Activated CD4-positive, alpha-beta T cell treated with anti-CD3 and anti-CD28 coated beads, Interleukin-2, amount 50 U/mL, for 24 hours (primary cell): ENCODE measurements at places on chromosomes 5 and 9.

- no peak for DNase-seq
Measured at GRCh38 chr9:19440823-19441580, 32.2 kb downstream of the ACER2 start.

DNA sequence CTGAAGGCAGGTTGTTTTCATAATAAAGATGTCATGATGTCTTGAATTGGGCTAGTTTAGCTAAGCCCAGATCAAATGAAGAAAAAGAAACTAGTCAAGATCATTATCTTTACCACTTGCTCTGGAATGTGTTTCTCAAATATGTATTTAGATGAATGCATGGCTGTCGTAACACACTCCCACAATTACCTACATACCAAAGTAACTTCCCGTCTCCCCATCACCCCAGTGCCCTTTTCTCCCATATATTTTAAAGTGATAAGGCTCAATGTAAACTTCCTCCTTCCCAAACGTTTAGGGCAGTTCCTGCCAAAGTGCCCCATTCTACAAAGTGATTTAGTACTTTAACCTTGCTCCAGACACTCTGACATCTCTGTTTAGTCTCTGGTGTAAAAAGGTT lies 61.4 kb downstream of the SLC1A3 start:
- DNase-seq = no peak

GRCh38 chr5:146047396-146047795 lies 58.0 kb downstream of the PLAC8L1 start:
- DNase-seq = no peak

DNA sequence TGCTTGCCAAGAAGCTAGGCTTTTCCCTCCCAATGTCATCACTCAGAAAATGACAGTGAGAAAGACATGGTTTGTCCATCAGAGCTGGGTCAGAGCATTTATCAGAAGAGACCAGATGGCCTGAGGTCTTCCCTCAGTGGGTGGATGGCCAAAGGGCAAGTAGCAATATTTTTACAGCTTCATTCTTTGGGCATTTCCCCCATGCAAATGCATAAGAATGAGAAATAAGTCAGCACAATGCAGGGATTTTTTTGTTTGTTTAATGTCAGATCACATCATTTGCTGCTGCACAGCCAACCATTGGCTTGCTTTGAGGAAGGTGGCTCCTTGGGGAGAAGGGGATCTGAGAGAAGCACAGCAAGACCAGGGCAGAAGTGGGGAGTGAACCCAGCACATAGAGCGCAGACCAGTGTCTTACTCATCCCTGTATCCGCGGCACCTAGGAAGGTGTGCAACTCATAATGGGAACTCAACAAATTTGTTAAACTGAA lies 209.6 kb downstream of the SEMA6A start:
- DNase-seq = no peak

DNA sequence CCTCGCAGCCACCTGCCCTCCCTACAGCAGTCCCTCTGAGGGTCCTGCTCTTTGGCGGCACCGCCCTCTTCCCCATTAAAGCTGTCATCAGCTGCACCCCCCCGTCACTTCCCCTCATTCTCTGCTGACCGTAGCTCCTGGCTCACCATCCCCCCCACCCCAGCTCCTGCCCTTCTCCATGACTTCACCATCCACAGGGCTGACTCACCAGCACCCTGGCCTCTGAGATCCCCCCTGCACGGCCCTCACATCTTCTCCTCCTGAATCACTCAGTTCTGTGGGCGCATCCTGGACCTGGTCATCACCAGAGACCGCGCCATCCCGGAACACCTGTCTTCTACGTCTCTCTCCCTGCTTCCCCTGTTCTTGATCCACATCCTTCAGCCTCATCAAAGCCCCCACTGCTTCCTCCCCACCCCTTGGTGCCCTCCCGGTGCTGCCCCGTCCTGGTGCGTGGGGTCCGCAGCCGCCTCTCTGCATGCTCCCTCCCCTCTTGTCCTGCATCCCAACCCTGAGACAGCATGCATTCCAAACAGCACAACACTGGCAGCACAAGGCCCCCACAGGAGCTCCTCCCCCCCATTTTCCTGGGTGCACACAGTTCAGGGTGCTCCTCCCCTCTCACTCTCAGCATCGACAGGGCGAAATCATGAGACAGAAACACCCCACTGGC lies 12.9 kb downstream of the FLT4 start:
- no peak for DNase-seq

GRCh38 chr9:117732494-117732893 lies 28.3 kb downstream of the TLR4 start:
- no peak for DNase-seq

DNA sequence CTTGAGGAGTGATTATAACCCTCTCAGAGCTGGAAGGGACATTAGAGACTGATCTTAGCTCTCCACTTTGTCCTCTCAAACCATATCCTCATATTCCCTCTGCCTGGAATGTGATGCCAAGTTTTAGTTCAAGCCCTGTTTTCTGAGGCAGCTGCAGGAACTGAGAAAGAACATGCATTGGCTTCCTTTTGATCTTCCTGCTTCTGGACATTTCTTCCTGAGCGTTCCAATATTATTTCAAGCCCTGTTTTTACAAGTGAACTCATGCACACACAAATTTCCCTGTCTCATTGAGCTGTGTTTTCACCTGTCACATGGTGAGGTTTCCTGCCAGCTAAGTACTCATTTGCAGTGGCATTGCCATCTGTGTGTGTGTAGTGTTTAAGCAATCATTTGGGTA lies 17.0 kb downstream of the FOCAD start:
- DNase-seq = no peak

DNA sequence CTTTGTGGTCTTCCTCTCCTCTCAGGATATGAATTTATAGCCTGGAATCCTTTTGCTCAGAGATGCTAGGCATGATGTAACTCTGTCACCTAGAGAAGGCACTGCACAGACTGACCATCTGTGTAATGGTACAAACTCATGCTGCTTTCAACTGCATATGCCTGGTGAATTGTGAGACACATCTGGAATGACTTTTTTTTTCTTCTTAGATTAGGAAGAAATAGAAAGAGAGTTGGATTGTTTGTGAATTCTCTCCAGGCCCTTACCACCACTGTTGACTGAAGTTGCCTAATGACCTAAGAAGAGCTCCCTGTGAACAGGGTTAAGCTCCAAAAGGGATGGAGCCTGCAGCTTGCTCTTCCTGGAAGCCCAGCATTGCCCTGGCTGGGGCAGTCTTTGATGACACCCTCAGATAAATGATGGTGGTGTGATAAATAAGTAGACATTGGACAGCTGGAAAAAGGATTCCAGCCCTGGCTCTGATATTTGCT lies 47.8 kb upstream of the TRIM32 start:
- DNase-seq = no peak

GRCh38 chr5:8683496-8683895 lies 814.5 kb downstream of the MTRR start:
- DNase-seq = no peak

- no peak for DNase-seq
Measured at GRCh38 chr5:92222449-92222848, 839.3 kb upstream of the ARRDC3 start.

GRCh38 chr5:178832618-178833201 lies 27.0 kb upstream of the ZNF354B start:
- DNase-seq = no peak

DNA sequence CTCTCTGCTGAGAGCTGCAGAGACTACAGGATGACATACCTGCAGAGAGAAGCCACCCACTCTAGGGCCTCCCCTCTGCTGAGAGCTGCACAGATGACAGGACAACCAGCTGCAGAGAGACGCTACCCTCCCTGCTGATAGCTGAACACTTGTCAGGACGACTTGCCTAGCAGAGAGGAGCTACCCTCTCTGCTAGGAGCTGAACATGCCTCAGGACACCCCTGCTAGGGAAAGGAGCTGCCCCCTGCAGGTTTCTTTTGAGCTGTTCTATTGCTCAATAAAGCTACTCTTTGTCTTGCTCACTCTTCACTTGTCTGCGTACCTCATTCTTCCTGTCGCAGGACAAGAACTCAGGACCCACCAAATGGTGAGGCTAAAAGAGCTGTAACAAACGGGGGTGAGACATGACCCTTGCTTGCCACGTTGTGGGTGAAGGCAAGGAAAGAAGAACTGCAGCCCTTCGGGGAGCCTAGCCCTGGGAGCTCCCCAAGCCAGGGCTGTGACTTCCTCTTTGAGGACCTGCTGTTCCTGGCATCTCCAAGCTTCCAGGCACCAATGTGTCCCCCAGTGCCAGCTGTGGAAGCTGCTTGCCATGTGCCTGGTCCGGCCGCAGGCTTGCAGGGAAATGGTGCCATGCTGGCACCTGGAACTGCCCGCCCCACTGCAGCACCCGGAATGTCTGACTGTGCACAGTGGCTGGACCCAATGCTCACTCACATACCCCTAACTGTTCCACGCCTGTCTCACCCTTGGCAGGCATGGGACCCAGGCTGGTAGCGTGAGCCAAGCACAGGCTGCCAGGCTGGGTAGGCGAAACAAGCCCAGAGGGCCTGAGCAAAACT lies 5.1 kb upstream of the TESK1 start:
- DNase-seq = no peak

GRCh38 chr5:146365618-146366017 lies 27.0 kb downstream of the POU4F3 start:
- DNase-seq = no peak

GRCh38 chr9:132935026-132935425 lies 9.4 kb downstream of the TSC1 start:
- DNase-seq = no peak

GRCh38 chr9:27352457-27353165 lies 55.7 kb upstream of the EQTN start:
- DNase-seq = no peak

- no peak for DNase-seq
Measured at GRCh38 chr5:142839711-142840346, 69.7 kb downstream of the ARHGAP26 start.

- DNase-seq = no peak
Measured at GRCh38 chr9:4382722-4383317, 83.0 kb upstream of the GLIS3 start.

- DNase-seq = no peak
Measured at GRCh38 chr9:80013891-80014290, 442.1 kb downstream of the TLE4 start.

DNA sequence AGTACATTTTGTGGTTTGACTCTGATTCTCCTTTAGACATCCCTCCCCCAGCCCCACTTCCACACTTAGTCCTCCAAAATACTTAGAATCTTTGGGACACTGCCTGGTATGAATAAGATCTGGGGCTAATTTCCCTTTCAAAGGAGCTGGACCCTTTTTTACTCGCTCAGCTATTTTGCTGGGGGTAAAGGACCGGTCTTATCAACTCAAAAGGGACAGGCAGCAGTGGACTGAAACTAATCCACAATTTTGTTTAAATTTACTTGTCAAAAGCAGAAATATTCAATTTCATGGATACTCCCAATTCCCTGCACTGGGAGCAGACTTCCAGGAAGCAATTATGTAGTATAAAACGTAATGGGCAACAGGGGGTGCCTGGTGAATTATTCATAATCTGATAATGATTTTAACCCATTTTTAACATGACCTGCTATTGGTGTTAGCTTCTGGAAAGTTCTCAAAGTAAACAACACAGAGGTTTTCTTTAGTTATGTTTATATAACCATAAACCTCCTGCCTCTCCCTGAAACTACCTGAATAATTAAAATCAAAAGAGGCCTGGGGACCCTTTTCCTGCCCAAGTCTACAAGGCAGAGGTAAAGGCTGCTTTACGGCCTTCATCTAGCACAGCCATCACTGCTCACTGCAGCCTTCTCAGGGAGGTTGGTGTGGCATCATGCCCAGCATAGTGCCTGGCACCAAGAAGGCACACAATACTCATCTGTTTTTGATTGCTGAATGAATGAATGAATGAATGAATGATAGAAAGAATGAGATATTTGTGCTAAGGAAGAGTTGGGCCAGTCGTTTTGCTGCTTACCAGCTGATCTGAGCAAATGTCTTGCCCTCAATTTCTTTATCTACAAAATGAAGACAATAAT lies 44.2 kb upstream of the GNPDA1 start:
- no peak for DNase-seq

GRCh38 chr5:78527925-78528324 lies 120.6 kb downstream of the LHFPL2 start:
- no peak for DNase-seq

DNA sequence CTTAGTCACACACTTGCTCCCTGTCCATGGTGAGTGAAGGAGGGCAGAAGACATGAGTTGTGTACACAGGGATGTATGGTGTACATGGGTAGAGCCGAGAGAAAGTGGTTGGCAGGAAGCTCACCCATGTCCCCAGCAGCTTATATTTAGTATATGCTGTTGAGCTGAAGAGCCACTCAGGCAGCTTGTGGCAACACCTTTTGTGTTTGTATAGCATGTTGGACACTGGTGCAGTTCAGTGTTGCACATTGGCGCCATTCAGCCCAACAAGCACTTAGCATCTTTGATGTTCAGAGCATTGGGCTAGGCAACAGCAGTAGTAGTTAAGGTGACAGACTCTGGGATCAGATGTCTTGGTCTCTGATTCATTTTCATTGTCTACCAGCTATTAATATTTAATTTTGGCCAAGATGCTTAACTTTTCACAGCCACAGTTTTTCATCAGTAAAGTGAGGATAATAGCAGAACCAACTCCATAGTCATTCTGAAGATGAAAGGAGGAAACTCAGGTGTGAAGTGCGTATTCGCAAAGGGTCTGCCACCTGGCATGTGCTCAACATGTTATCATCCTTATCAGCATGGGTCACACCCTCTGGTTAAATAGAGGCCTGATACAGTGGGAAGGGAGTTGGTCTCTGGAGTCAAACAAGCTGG lies 184.8 kb downstream of the NR3C1 start:
- DNase-seq = no peak

- no peak for DNase-seq
Measured at GRCh38 chr5:126675338-126675737, 74.6 kb downstream of the PHAX start.

- DNase-seq = no peak
Measured at GRCh38 chr5:136038635-136039034, 9.8 kb downstream of the TGFBI start.

DNA sequence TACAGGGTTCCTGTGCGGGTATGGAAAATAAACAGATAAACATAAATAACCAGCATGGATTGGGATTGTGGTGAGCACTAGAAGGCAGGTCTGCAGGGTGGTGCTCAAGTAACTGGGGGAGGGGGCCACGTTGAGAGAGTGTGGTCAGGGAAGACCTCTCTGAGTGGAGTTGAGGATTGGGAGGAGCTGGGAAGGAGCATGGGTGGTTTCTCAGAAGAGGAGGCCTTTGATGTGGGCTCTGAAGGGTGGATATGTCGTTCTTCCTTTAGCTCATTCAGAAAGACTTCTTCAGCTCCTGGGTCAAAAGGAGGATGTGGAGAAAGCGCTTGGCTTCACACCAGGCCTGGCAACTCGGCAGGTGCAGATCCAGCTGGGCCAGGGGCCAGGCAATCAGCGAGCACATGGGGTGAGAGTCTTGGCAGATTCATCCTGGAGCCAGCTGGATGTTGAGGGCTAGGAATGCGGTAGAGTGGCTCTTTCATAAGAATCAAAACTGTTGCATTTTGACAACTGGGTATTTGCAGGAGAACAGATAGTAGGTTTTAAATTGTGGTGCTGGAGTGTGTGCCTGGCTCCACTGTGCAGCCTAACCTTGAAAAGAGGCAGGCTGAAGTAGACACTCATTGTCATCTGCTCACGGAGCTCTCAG lies 71.7 kb downstream of the PCSK5 start:
- no peak for DNase-seq

DNA sequence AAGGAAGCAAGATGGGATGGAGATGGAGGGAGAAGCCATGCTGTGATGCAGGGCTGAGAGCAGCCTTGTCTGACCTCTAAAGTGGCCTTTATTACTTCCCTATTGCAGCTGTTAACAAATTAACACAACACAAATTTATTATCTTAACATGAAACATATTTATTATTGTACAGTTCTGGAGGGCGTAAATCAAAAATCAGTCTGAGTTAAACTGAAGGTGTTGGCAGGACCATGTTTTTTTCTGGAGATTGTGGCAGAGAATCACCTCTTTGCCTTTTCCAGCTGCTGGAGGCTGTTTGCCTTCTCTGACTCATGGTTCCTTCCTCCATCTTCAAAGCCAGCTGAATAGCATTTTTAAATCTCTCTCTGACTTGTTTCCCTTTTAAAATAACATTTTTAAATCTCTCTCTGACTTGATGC lies 7.2 kb upstream of the MCC start:
- DNase-seq = no peak
